Activated CD8-positive, alpha-beta T cell treated with anti-CD3 and anti-CD28 coated beads, Interleukin-2, amount 10 ng/mL, durations not matched to agents 7 days and 5 days (primary cell): ENCODE measurements at places on chromosomes 7 and 10.

GRCh38 chr7:31309407-31309806 lies 31.1 kb downstream of the NEUROD6 start:
- no peak for DNase-seq

- DNase-seq, result no peak
These were observed 458.5 kb downstream of the TFEC start for GRCh38 chr7:115572111-115572510.

- no peak for DNase-seq
These were observed 36.0 kb downstream of the CLEC2L start for GRCh38 chr7:139559364-139560105.

- no peak for DNase-seq
These were observed 100.4 kb downstream of the LMBR1 start for GRCh38 chr7:156792611-156793010.
